Activated naive CD8-positive, alpha-beta T cell treated with anti-CD3 and anti-CD28 coated beads, Interleukin-2, amount 50 U/mL, for 24 hours (primary cell): ENCODE measurements at places on chromosomes 1 and 21.
A peak's percentile ranks its signal among the peaks of the same experiment; 100 is the strongest.

- no peak for DNase-seq
- no peak overlapping the region for H3K4me3 ChIP-seq
- no peaks in the 10 kb centered on the region for H3K27me3 ChIP-seq
- peaks cover 48% of the 10 kb centered on the region for H3K4me1 ChIP-seq
- no peak overlapping the region for H3K27ac ChIP-seq
- no peaks in the 10 kb centered on the region for H3K36me3 ChIP-seq
Observed at GRCh38 chr1:91765880-91766443, 120.0 kb downstream of the TGFBR3 start.

GRCh38 chr1:205313563-205314308 lies 7.8 kb downstream of the NUAK2 start:
- H3K27ac ChIP-seq: peak overlapping the region; percentile 93
- H3K4me1 ChIP-seq: peaks cover 91% of the 10 kb centered on the region
- H3K27me3 ChIP-seq: no peaks in the 10 kb centered on the region
- peak; percentile 63 for DNase-seq
- peak overlapping the region; percentile 82 for H3K4me3 ChIP-seq
- no peaks in the 10 kb centered on the region for H3K36me3 ChIP-seq

DNA sequence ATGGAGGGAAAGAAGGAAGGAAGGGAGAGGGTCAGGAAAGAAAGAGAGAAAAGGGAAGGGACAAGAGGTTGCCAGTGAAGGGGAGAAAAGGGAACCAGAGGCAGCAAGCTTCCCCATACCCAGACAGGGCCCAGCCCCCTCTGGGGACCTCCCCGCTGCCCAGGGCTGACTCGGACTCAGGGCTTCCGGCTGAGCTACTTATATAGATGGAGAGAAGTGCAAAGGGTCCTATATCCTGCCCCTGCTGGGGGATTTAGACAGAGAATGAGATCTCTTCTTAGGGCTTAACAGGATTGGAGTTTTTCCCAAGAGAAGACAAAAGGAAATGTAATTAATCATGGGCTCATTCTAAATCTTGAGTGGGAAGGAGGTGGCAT lies at the start of gene ETV3L:
Gene ETV3L (minus strand): TSS at position 176 of the 377 bp plus-strand sequence. CDS start 285 bp downstream, outside the sequence.
- H3K36me3 ChIP-seq: no peaks in the 10 kb centered on the region
- no peak within 1 kb of the TSS for H3K27ac ChIP-seq
- H3K4me3 ChIP-seq: no peak within 1 kb of the TSS
- peaks cover 2% of the 10 kb centered on the region for H3K27me3 ChIP-seq

- no peaks in the 10 kb centered on the region for H3K36me3 ChIP-seq
- H3K4me3 ChIP-seq: no peak overlapping the region
- H3K27ac ChIP-seq: no peak overlapping the region
- no peaks in the 10 kb centered on the region for H3K4me1 ChIP-seq
Observed at GRCh38 chr1:48051466-48052126, 54.4 kb upstream of the TRABD2B start.

GRCh38 chr1:58361134-58361533 lies 185.4 kb downstream of the OMA1 start:
- H3K27me3 ChIP-seq: peaks cover 6% of the 10 kb centered on the region
- H3K4me3 ChIP-seq: no peak overlapping the region
- no peak overlapping the region for H3K27ac ChIP-seq
- no peaks in the 10 kb centered on the region for H3K36me3 ChIP-seq
- DNase-seq: peak; percentile 2

DNA sequence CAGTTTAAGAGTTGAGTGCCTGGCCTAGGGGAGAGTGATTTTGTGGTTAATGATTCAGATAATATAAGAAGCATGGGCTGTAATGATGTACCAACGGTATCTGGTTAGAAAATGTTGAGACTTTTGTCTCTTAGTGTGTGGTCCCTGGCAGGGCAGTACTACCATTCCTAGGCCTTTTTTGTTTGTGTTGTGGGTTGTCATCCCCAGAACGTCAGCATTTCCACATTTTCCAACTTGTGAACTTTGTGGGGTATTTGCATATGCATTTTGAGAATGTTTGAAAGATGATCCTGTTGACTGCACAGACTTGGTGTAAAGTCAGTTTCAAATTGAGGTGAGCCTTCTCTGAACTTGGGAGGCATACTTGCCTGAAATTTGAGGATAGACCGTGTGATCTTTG lies 11.4 kb downstream of the NEK7 start:
- H3K36me3 ChIP-seq: peaks cover 14% of the 10 kb centered on the region
- peak overlapping the region; percentile 98 for H3K27ac ChIP-seq
- peaks cover 95% of the 10 kb centered on the region for H3K4me1 ChIP-seq

DNA sequence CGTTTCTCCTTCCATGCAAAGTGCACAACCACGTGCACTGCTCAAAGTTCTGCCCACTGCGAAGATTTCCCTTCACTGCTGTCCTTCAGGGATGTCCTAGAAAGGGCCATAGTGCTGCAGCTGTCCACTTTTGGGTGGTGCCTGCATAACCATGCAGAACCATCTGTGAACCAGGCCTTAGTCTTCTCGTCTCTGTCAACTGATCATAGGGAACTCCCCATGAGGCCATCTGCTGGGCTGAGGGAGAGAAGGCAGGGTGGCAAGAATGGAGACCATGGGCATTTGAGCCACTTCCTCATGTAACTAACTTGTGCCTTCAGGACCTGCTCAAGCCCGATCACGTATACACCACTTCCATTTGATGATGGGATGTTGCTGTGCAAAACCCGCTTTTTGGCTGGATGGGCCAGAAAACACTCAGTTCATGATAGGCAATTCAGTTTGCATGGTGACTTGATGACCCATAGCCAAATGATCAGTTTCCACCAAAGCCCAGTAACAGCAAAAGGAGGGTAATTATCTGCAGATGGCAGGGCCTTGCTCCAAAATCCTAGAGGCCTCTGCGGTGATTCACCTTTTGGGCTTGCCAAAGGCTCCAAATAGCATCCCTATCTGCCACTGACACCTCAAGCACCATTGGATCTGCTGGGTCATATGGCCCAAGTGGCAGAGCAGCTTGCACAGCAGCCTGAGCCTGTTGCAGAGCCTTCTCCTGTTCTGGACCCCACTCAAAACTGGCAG lies 9.5 kb downstream of the ST6GALNAC5 start:
- no peaks in the 10 kb centered on the region for H3K36me3 ChIP-seq
- no peak for DNase-seq
- H3K27me3 ChIP-seq: peaks cover 4% of the 10 kb centered on the region
- H3K27ac ChIP-seq: no peak overlapping the region

DNA sequence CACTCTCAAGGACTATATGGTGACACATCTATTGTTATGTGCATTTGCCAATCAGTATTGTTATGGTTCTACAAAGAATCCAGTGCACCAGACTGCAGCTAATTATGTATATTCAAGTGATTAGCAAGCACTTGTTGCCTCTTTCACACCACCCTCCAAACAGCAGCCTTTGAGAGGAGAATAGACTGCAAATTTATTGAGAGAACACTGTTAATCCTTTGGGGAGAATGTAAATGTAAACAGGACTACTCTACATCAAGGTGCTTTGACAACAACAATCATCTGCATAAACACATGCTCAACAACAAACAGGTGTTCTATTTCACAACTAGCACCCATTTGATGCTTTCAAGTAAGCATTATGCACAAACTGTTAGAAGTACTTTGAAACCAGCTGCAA lies 117.4 kb downstream of the AKT3 start:
- H3K36me3 ChIP-seq: peaks cover 12% of the 10 kb centered on the region
- H3K27ac ChIP-seq: no peak overlapping the region
- H3K4me1 ChIP-seq: peaks cover 26% of the 10 kb centered on the region
- no peaks in the 10 kb centered on the region for H3K27me3 ChIP-seq

DNA sequence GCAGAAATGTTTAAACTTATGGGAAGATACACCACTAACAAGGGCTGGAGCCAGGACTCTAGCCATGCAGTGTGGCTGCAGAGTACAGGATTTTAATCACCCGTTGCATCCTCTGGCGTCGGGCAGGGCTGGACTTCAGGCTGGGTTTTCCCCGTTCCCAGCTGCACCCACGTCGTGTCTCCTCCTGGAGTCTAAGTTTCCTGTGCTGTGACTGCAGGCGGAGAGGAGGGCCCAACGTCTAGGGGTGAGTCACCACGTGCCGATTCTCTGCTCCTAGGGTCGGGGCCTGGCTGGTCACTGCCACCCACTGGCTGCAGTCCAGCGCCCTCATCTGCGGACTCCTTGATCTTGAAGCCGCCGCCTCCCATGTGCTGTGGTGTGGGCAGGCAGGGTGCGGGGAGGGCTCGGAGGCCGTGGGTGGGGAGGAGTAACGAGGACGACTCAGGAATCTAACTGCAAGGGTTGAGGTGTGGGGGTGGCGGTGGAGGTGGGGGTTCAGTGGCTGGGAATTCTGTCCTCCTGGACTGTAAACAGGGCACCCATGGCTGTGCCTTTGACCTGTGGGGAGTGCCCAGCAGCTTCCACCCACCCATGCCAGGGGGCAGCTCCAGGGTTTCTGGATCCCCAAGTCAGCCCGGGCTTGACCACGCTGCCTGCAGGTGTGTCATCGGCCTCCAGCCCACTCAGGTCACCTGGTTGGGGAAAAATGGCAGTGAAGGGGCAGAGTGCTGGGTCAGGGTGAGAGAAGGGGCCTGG lies 77.8 kb downstream of the ALPL start:
- no peak overlapping the region for H3K27ac ChIP-seq
- DNase-seq: no peak
- peaks cover 1% of the 10 kb centered on the region for H3K4me1 ChIP-seq
- peaks cover 20% of the 10 kb centered on the region for H3K27me3 ChIP-seq
- no peaks in the 10 kb centered on the region for H3K36me3 ChIP-seq
- no peak overlapping the region for H3K4me3 ChIP-seq

- H3K4me3 ChIP-seq: no peak overlapping the region
- H3K27me3 ChIP-seq: no peaks in the 10 kb centered on the region
Observed at GRCh38 chr1:155023627-155024026, 10.0 kb downstream of the DCST2 start.

DNA sequence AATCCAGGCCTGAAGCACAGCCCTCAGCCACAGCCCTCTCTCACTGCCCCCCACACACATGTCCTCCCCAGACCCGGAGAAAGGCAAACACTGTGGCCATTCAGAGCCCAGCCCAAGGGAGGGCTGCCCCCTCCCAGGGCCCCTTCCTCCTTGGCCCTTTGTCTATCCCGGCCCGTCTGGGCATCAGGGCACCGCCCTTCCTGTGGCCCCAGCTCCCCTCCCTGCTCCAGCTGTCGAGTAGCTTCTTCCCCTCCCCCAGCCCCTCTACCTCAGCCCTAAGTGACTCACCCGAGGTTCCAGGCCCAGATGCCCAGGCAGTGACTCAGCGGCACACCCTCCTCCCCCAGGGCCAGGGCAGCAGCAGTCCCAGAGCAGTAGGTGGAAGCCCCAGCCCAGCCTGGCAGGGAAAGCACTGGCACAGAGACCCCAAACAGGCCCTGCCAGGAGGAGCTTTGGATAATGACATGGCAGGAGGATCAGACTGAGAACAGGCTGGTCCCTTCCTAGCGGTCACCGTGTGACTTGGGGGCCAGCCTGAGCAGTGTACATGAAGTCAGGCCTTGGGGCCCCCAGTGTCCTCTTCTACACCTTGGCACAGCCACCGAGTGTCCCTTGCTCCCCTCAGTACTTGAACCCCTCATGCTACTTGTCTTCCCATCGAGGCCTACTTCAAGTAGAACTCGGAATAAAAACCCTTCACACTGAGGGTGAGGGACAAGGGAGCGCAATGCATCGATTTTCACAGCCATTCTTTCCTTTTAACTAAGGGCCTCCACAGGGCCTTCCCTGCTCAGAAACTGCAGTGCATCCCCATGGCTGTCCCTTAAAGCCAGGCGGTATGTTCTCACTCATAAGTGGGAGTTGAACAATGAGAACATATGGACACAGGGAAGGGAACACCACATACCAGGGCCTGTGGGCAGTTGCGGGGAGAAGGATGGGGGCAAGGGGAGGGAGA lies 1.0 kb upstream of the S100A2 start:
- peak overlapping the region; percentile 99 for H3K27ac ChIP-seq
- no peaks in the 10 kb centered on the region for H3K36me3 ChIP-seq
- peak overlapping the region; percentile 59 for H3K4me3 ChIP-seq
- peaks cover 47% of the 10 kb centered on the region for H3K4me1 ChIP-seq
- H3K27me3 ChIP-seq: peaks cover 10% of the 10 kb centered on the region

GRCh38 chr21:9763306-9763705 lies 758.1 kb upstream of the TPTE start:
- H3K27me3 ChIP-seq: no peaks in the 10 kb centered on the region
- H3K4me3 ChIP-seq: no peak overlapping the region
- DNase-seq: no peak
- no peak overlapping the region for H3K27ac ChIP-seq

GRCh38 chr1:231171623-231172197 lies 9.9 kb downstream of the TRIM67 start:
- H3K36me3 ChIP-seq: no peaks in the 10 kb centered on the region
- H3K27ac ChIP-seq: no peak overlapping the region
- no peak overlapping the region for H3K4me3 ChIP-seq
- no peak for DNase-seq

GRCh38 chr1:150464422-150464826 lies 22.8 kb upstream of the TARS2 start:
- H3K27ac ChIP-seq: no peak overlapping the region
- peaks cover 3% of the 10 kb centered on the region for H3K4me1 ChIP-seq
- H3K27me3 ChIP-seq: no peaks in the 10 kb centered on the region

- H3K27me3 ChIP-seq: no peaks in the 10 kb centered on the region
- H3K4me3 ChIP-seq: no peak overlapping the region
Observed at GRCh38 chr1:230283678-230284077, 142.5 kb downstream of the PGBD5 start.

DNA sequence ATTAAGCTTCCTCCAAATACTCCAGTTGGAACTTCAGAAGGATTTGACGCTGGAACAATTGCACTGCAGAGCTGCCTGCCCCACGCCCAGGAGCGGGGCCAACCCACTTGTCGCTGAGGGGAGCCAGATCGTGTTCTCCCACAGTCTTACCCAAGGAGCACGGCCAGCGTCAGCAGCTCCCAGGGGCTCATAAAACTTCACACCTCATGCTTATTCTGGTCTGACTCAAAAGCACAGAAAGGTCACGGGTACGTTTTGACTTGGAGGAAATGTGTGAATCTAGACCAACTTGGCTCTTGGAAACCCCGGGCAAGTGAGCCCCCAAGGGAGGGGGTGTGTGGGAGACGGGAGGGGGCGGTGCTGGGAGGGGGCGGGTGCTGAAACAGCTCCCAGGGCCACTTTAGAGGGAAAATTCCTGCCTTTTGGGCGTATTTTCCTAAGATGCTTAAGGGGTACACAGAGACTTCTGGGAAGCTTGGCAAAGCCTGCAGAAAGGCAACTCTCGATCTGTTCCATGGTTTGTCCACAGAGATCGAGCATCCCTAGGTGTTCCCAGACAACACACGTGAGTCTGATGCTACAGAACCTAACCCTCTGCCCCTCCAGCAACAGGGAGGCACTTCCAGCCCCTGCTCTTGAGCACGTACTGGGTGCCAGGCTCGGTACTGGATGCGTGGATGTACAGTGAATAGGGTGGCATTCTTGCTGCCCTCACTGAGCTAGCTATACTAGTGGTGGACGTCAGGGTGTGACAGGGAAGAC lies 98.9 kb downstream of the DHRS3 start:
- H3K27me3 ChIP-seq: no peaks in the 10 kb centered on the region
- H3K27ac ChIP-seq: peak overlapping the region; percentile 94
- peak overlapping the region; percentile 45 for H3K4me3 ChIP-seq
- DNase-seq: peak; percentile 79
- peaks cover 60% of the 10 kb centered on the region for H3K4me1 ChIP-seq

- peak; percentile 31 for DNase-seq
- peaks cover 28% of the 10 kb centered on the region for H3K4me1 ChIP-seq
- H3K4me3 ChIP-seq: peak overlapping the region; percentile 97
- peaks cover 28% of the 10 kb centered on the region for H3K27me3 ChIP-seq
- no peak overlapping the region for H3K27ac ChIP-seq
- H3K36me3 ChIP-seq: peaks cover 5% of the 10 kb centered on the region
Observed at GRCh38 chr1:236143104-236143948, 987 bp downstream of the GPR137B start.
